ENCODE measurements at places on chromosomes 5 and 9.

GRCh38 chr5:1032551-1033027 lies 24.0 kb downstream of the NKD2 start:
- no peak for DNase-seq

- peak; percentile 53 for DNase-seq
These were observed 98.8 kb upstream of the BASP1 start for GRCh38 chr5:17118631-17119030.

- DNase-seq, result no peak
These were observed 100.6 kb downstream of the CETN3 start for GRCh38 chr5:90308787-90309585.

DNA sequence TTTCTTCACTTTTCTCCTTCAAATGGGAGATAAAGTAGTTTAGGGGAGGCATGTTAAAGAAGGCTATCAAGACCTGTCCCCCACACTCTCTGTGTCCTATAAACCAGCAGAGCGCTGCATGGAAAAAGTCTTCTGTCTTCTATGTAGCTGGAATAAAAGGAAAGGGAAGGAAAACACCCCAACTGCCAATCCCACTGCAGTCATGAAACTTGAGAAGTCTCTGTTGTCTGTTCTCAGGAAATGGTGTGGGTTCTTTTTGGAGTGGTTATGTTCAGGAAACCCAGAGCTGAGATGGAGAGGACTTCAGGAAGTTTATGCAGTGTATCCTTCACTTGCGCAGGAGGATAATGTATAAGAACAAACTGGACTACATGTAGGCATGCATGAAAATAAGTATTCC lies 274.3 kb downstream of the GAS1 start:
- DNase-seq, result no peak

All from CMK (cell line).